GM04503 (cell line): ENCODE measurements at places on chromosomes 7 and 10.

- DNase-seq = no peak
Measured at GRCh38 chr10:86775056-86775869, 18.8 kb downstream of the BMPR1A start.

DNA sequence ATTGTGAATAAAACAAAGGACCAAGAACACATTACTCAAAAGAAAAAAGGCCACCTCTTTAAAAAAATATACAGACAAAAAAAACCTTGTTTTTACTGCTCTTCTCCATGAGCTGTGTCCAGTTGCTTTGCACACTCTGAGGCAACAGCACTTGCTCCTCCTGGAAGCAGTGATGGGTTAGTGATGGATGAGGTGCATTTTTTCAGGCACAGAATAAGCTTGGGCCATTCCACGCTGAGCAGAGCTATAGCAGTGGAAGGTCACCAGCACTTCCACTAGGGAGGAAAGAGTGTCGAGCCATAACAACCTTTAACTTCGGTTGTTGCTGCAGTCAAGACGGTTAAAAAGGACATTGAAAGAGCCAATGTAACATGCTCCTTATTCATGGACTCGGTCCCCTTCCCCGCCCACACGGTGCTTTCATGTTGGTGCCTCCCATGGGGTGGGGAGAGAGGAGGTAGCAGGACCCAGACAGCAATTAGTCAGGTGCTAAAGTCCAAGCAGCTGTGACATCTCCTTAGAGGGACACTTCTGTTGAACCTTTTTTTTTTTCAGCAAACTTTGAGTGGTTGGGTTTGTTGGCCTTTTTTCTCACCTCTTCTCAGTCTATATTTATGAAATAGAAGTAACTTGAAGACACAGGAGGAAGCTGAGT is 136.5 kb upstream of the ADARB2 start:
- DNase-seq = no peak

- no peak for DNase-seq
Measured at GRCh38 chr7:98802781-98803110, 67.1 kb downstream of the TMEM130 start.

DNA sequence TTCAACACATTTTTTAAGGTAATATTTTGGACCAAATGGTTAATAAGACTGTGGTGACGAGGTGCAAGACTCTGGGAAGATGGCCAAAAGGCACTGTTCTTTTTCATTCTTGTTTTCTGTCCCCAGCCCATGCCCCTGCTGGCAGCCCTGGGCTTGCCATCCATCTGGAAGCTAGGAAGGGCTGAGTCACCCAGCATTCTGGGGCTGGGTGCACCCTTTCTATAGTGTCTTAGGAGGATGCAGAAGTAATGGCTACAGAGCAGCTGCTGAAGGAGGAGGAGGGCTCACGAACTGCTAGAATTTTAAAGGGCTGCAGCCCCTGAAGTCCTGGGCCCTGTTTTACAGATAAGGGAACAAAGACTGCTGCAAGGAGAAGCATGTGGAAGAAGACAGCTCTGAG is 42.8 kb upstream of the ZNF32 start:
- DNase-seq = no peak

- DNase-seq = no peak
Measured at GRCh38 chr10:69751214-69751613, 50.5 kb upstream of the COL13A1 start.

GRCh38 chr7:33276325-33276724 is 147.0 kb downstream of the BBS9 start:
- no peak for DNase-seq

DNA sequence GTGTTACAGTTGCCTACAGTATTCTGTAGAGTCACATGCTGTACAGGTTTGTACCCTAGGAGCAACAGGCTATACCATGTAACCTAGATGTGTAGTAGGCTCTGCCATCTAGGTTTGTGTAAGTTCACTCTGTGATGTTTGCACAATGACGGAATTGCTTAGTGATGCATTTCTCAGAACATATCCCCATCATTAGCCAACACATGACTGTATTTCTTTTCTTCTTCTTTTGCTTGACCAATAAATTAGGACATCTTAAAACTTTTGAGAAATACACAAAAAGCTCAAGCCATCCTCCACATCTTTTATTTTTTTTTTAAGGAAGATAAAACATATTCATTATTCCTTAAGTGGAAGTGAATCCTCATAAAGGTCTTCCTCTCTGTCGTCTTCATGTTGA is 5.4 kb upstream of the PFKFB3 start:
- no peak for DNase-seq

- DNase-seq = no peak
Measured at GRCh38 chr7:5421714-5422395, 1.8 kb downstream of the TNRC18 start.

GRCh38 chr7:86692755-86693154 is 49.0 kb downstream of the GRM3 start:
- DNase-seq = no peak

DNA sequence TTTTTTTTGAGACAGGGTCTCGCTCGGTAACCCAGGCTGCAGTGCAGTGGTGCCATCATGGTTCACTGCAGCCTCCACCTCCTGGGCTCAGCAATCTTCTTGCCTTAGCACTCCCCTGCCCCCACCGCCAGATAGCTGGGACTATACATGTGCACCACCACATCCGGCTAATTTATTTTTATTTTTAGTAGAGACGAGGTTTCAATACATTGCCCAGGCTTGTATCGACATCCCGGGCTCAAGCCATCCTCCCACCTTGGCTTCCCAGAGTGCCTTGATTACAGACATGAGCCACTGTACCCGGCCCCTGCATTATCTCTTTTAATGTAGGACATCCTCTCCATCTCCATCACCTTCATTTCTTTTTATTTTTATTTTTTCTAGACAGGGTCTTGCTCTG is 213.3 kb downstream of the CUX1 start:
- no peak for DNase-seq

GRCh38 chr10:78817361-78817760 is 251.4 kb upstream of the ZMIZ1 start:
- no peak for DNase-seq

DNA sequence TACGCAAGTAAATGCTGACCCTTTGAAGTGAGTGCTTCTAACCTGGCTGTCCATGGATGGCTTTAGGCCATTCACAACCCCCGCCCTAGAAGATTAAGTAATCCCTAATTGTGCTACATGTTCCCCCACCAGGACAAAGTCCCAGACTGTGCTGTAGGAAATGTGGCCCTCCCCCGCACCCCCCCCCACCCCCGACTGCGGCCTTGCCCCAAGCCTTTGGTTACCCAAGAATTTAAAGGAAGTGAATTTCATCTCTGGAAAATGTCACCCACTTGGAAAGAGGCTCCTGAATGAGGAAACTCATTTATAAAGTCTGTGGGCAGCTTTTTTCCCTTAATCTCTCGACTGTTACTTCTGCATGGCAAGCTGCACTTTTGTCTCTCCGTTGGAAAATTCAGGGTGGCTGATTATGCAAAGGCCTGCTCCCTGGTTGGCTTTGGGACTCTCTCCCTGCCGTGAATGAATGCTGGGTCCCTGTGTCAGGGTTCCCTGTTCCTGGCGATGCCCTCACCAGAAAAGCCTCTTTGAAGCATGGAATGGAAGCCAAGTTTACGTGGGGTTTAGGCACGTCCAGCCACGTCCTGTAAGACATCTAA is 31.4 kb upstream of the AQP1 start:
- DNase-seq = no peak

GRCh38 chr7:120273476-120273975 is 551 bp downstream of the KCND2 start:
- no peak for DNase-seq

GRCh38 chr10:43867113-43867512 is 218.4 kb upstream of the ZNF32 start:
- no peak for DNase-seq

GRCh38 chr10:121998462-121998861 is 9.5 kb downstream of the TACC2 start:
- DNase-seq = no peak

- no peak for DNase-seq
Measured at GRCh38 chr10:60605476-60605875, 172.8 kb upstream of the CDK1 start.

- DNase-seq = no peak
Measured at GRCh38 chr7:141930211-141930610, 14.0 kb downstream of the OR9A4 start.

DNA sequence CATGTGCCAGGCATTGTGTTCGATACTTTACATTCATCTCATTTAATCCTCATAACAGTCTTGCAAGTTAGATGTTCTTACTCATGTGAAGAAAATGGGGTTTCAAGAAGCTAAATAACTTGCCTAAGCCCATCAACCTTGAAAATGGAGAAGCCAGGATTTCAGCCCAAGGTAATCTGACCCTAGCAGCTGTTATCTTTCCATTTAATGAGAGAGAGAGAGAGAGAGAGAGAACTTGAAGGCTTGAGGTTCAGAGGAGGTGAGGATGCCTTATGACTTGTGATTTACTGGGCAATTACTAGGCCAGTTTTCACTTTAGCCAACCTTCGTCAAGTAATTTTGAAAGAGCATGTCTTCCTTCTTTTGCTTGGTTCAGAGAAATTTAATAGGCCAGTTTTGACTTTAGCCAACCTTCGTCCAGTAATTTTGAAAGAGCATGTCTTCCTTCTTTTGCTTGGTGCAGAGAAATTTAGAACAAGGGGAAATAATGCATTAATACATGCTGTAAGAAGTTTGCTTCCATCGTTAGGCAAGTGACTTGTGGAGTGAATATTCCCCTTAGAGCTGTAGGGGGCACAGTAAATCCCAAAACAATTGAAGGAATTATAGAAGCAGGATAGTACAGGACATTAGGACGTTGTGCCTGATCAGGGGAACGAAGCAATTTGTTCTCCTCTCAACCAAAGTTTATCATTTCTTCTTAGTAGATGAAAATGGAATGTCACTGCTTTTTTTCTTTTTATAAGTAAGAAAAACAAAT is 143.0 kb upstream of the BMPER start:
- no peak for DNase-seq

GRCh38 chr7:108492742-108493141 is 33.2 kb downstream of the PNPLA8 start:
- no peak for DNase-seq

GRCh38 chr10:74977913-74978847 is 133.3 kb upstream of the SAMD8 start:
- no peak for DNase-seq

DNA sequence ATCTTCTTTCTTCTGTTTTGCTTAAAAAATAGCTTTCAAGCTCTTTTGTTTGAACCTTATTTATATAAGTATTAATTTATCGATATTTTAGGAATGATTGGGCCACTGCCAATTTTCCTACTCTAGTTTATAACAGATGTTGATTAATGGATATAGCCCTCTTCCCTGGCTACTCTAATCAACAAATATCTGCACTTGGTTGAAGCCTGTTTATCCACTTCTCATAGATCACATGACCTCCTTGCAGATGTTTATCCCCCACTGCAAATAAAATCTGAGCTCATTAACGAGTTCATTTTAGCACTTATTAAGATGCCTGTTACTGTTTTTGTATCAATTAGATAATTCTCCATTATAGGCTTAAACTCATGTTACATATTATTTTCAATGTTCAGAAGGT is 715.3 kb downstream of the CNTNAP2 start:
- no peak for DNase-seq

DNA sequence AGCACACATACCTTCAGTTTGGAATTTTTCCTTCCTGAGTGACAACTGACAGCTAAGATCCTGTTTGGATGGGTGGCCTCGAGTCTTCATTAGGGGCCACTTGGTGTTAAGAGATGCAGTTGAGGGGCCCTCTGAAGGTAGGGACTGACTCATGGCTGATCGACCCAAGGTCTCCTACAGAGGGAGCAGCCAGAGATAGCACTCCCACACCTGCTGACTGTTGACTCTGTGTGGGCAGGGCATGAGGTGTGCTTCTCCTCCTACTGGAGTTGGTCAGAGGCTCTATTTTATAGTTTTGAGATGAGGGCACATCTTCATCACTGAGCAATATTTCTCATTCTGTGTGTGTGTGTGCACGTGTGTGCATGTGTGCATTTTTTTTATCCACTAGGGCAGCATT is 378.8 kb upstream of the PODXL start:
- DNase-seq = no peak

- DNase-seq = no peak
Measured at GRCh38 chr10:66505003-66505657, 420.7 kb upstream of the LRRTM3 start.

DNA sequence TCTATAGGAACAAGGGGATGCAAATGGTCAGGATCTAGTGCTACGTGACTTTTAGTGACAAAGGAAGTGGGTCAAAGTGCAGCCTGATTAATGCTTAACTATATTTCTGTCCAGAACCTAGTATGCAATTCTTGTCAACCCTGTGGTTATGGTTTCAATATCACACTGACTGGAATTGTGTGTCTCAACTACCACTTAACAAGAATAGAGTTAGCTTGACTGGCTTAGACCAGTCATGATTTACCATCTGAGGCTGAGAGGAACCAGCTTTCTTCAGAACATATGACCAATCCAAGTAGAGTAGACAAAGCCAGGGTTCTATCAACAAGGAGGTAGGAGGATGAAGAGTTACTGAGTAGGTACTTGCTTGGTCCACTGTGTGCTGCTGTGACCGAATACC is 54.4 kb downstream of the MYPN start:
- no peak for DNase-seq

DNA sequence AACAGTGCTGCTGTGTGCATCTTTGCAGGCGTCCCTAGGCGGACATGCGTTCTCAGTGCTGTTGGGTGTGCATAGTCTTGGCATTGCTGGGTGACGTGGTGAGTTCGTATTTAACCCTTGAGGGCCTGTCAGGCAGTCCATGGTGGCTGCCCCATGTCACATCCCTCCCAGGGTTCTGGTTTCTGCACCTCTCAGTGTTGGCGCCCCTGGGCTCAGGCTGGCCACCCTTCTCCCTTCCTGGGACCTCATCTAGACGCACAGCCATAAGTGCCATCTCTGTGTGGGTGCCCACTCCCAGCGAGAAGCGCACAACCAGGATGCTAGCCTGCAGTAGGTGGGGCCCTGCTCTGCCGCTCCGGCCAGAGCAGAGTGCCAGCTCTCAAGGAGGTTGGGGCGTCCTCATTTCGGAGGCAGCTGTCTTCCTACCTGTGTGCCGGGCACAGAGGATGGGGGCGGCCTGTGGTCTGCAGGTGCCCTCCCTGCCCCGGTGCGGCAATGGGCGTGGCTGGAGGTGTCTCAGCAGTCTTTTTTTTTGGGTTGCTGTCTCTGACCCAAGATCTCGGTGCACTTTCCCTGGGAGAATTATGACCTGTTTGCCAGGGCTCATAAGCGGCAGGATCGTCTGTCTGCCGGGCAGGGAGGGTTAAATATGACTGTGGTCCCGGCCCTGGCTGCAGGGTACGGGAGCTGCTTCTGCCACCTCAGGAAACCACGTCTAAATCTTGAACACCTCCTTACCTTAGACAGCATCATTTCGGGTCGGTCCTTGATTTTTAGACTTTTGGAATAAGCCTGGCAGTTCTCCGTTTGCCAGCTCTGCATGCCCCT is 6.5 kb downstream of the INPP5A start:
- no peak for DNase-seq

GRCh38 chr10:76036111-76036940 is 604.9 kb downstream of the LRMDA start:
- DNase-seq = peak; percentile 3

DNA sequence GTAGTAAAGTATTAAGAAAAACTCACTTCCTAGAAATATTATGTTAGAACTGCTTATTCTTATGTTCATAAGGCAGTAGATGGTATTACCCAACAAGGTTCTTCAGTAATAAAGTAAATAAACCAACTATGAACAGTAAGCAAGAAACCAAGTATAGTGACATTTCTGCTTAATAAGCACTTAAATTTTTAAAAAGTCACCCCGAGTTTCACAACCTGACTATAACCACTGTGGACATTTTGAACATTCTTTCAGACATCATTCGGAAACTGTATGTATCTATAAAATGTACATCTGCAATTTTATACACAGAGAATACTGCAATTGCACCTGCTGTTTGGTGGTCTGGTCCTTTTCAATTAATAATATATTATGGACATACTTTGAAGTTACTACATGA is 1073.6 kb downstream of the XPNPEP1 start:
- no peak for DNase-seq

GRCh38 chr10:120335553-120335952 is 121.5 kb upstream of the PLPP4 start:
- DNase-seq = no peak
